Lower leg skin (tissue), 4 donors: ENCODE measurements at places on chromosomes 13 and 19. TPM values are rescaled to one million over a fixed set of nuclear protein-coding genes. Genes with fewer than 3 reads are reported as not detected.

GRCh38 chr13:40101708-40102359 is 446.4 kb downstream of the COG6 start:
- DNase-seq, result no peak

DNA sequence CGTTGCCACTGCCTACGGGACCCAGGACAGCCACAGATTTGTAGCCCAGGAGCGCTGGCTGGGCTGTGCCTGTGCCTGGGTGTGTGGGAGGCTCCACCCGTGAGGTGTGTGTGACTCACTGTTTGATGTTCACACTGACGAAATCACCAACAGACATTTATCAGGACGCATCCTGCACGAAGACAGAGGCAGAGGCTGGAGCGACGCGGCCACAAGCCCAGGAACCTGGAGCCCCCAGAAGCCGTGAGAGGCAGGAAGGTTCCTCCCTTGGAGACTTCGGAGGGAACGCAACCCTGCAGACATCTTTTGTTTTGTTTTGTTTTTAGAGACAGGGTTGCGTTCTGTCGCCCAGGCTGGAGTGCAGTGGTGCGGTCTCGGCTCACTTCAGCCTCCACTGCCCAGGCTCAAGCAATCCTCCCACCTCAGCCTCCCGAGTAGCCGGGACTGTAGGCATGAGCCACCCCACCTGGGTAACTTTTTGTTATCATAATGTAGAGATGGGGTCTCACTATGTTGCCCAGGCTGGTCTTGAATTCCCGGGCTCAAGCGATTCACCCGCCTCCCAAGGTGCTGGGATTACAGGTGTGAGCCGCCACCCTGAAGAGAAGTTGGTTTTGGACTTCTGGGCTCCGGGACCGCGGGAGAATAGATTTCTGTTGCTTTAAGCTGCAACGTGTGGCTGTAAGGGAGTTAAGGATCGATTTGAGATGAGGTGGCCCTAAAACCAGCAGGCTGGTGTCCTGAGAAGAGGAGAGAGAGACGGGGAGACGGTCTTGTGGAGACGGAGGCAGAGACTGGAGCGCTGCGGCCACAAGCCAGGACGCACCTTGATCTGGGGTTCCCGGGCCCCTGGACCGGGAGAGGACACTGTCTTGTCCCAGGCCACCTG is 24.9 kb upstream of the WDR18 start:
- no peak for DNase-seq

DNA sequence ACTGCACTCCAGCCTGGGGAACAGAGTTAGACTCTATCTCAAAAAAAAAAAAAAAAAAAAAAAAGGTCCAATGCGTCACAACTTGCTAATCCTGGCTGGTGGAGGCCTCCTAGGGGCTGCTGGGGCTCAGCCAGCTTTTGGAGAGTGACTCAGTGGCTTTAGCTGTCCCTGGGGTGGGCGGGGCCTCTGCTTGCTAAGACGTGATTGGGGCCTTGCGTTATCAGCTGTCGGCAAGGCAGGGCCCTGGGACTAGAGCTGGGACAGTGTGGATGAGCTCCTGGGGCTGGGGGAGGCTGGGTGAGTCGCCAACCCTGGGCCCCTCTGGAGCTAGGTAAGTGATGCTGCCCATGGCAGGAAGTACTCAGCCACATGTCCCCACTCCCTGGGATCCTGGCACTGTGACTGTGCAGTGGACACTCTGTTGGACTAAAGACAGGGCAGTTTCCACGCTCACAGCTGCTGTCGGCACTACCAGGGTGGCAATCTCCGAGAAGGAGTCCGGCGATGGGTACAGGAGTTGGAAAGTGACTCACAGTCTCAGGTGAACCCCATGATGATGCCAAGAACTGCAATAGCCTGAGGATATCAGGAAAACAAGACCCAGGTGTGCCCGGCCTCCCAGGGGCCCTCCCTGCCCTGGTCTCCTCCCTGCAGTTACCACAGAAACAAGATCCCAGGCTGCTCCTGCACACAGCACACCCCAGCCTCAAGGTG is 32.2 kb downstream of the F2RL3 start:
- DNase-seq, result no peak

DNA sequence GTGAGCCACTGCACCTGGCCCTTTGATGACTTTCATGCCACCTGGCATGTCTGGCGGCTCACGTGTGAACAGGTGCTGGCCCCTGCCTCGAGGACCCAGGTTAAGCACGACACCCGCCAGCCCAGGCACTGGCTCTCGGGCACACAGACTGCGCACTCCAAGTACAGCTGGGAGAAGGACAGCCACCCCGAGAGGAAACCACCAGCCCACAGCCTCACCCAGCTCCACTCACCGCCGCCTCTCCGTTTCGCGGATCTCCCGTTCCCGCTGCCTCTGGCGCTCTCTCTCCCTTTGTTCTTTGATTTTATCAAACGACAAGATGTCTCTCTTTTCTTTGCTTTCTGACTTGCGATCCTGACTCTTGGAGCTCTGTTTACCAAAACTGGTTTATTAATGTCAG is 27.4 kb upstream of the TINCR start:
- DNase-seq, result no peak

- DNase-seq, result no peak
Observed at GRCh38 chr19:35223084-35223790, 5.3 kb downstream of the FAM187B start.

- DNase-seq, result no peak
Observed at GRCh38 chr13:85521657-85522056, 277.6 kb downstream of the SLITRK6 start.

DNA sequence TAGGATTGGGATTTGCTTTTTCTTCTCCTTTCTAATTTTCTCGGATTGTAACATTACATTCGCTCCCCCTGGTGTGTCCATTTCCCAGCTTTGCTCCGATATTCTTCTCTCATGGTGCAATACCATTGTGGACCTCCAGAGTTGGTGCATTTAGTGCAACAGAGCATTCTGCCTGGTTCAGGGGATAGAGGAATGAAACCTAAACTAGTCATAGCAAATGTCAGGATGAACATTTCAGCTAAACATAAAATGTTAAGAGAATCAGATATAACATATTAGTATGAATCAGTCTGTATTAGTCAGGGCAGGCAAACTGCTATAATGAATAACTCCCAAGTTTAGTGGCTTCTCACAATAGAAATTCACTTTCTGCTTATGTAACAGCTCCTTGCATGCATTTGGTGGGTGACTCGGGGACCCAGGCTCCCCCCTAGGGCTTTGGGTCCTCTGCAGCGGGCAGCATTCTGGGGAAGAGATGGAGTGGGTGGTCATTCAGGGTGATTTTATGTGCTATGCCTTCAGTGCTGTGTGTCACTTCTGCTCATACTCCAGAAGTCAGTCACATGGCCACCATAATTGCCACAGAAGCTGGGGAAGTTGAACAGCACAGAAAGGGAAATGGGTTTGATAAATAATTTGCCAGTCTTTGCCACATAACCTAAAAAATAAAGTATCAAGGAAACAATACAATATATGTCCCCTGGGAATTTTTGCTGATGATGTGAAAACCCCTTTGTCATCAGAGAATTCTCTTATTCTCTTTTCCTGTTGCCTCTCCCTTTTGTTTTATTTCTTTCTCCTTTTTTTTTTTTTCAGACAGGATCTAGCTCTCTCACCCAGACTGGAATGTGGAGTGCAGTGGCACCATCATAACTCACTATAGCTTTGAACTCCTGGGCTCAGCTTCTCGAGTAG is 111.0 kb downstream of the HSPH1 start:
- no peak for DNase-seq

GRCh38 chr13:100951016-100951415 is 276.4 kb upstream of the TMTC4 start:
- no peak for DNase-seq

GRCh38 chr19:10019246-10019645 is 6.0 kb downstream of the RDH8 start:
- no peak for DNase-seq

DNA sequence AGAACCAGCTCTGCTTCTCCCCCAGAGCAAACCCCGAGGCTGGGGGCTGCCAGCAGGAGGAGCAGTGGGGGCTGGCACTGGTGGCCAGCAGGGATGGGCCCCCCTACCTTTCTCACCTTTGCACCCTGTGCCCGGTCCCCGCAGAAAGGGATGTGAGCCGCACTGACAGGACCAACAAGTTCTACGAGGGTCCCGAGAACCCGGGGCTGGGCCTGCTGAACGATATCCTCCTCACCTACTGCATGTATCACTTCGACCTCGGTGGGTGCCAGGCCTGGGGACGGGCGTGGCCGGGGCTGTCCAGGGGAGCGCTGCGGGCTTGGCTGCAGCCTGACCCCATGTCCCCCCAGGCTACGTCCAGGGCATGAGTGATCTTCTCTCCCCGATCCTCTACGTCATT is 6.6 kb downstream of the TBC1D17 start:
- DNase-seq, result no peak

The PRRG2 gene
- total RNA-seq, result 18.9 TPM
